Jurkat, Clone E6-1 (cell line): ENCODE measurements at places on chromosomes 3 and 15.

DNA sequence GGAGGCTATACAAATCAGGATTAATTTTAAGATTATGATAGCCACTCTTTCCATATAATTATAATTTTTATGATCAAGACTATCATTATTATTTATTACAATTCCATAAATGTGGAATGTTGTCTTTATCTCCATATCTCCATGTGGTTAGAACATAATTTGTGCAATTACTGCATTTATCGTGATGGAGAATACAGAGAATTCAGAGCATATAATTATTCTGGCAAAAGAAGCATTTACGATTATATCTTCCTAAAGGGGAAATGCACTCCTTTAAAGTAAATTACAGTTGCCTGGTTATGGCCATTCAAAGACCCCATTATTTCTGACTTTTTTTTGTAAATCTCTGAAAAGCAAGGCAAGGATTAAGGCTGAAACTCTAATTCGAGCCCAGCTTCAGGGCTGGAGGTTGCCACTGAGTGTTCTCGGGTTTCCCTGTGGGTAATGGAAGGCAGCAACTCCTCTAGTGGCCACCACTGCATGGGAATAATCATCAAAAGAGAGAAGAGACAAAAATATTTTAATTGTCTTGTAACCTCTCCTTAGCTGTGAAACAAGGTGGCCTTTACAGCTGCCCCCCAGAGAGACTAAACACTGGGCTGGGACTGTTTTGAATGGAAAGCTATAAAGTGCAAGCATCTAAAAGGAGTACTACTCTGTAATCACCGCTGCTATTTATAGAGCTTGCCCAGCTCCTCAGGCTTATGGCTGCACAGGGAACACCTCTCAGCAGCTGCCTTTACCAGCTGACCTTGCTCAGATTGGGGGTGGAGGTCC is 59.8 kb upstream of the PRTG start:
- DNase-seq: no peak

GRCh38 chr15:68408971-68409370 is 23.0 kb downstream of the ITGA11 start:
- no peak for DNase-seq

DNA sequence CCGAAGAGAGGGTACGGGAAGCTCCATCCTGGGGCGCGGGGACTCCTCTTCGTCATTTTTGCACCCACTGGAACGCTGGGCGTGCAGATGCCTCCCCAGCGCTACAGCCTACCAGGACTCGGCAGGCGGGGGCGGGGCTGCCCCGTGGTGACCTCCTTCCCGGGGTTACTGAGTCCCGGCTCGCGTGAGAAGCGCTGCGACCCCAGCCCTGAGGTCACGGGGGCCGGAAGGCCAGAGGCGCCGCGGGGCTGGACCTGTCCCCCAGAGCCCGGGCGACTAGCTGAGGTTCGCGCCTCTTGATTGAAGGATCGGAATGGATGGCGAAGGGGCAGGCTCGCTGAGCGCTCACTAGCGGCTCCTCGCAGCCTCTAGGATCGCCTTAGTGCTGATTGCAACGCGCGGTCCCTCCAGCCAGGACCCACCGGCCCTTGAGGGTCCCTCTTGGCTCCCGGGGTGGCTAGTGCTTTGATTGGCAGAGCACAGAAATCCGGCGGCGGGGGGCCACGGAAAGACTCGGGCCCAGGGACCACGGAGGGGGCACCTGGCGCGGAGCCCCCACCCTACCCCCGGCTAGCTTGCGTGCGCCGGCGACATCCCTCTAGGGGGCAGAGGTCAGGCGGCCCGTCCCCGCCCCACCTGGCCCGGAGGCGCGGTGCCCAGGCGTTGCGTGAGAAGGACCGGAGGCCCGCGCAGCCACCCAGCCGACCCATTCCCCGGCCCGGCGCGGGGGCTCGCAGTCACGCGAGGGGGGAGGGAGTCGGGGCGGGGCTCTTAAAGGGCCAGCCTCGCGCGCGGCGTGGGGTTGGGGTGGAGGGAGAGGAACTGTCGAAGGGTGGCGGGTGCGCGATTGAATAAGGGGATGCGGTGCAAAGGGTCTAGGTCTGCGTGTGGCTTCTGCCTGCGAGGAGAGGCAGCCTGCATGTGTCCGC is 781 bp upstream of the CYP1A1 start:
- DNase-seq: no peak

GRCh38 chr3:120469882-120470301 is 19.1 kb upstream of the FSTL1 start:
- no peak for DNase-seq

- DNase-seq: no peak
Measured at GRCh38 chr15:52284164-52284563, 11.4 kb downstream of the MYO5C start.

GRCh38 chr15:66822114-66822513 is 120.1 kb downstream of the SMAD6 start:
- no peak for DNase-seq

DNA sequence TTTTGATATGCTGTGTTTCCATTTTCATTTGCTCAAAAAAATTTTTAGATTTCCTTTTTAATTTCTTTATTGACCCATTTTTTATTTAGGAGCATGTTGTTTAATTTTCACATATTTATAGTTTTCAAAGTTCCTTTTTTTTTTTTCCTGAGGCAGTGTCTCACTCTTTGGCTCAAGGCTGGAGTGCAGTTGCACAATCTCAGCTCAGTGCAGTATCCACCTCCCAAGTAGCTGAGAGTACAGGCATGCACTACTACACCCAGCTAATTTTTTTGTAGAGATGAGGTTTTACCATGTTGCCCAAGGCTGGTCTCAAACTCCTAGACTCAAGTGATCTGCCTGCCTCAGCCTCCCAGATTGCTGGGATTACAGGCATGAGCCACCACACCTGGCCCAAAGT is 36.2 kb downstream of the PFN2 start:
- no peak for DNase-seq

DNA sequence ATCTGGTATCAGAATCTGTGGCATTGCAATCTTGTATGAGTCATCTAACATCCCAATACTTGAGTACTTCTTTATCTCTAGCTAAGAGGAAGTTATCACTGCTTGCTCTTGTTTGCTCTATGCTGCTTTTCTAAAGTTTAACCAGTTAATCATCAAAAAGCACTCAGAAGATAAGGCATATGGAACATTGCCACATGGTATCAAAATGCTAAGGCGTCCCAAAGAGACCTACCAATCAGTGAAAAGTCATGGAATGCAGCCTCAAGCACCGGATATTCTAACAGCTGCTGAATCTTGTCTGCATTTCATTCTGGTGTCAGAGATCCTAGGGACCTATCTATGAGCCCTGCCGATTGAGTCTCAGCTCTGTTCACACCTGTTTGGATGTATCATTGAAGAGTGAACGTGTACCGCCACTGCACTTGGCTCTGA is 192.8 kb downstream of the ARPP21 start:
- DNase-seq: no peak

DNA sequence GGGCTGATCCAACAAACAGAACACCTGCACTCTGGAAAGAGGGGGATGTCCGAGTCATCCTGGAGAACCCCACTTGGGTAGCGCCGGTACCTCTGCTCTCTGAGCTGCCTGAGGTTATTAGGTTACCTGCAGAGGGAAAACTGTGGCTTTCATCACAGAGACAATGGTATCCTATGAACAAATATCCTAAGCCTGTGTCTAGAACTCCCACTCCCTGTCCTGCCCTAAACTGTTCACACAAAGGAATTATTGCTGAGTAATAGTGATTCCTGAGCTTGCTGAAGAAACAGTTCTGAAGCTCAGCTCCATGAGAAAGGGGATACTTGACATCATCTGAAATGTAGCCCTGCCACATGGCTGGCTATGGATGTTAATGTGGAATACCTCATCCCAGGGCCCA is 31.9 kb upstream of the WNT5A start:
- DNase-seq: no peak

- DNase-seq: peak; percentile 90
Measured at GRCh38 chr3:46440531-46441294, 24.0 kb downstream of the LTF start.

GRCh38 chr15:35929740-35930444 is 383.9 kb upstream of the DPH6 start:
- no peak for DNase-seq

DNA sequence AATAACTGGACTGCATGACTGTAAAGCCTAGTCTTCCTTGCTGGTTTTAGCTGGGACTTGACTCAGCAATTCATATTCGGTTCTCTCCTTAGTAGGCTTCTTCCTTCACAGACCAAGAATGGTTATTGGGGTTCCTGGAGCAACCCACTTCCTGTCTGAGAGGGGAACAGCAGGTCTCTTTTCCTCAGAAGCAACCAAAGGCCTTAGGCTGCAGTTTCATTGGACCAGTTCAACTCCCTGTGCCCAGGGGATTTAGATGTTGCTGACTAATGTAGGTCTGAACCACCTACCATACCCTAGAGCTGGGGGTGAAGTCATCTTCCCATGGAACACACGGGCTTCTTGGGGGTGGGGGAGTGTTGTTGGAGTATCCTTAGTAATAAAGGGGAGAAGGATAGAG is 84.0 kb upstream of the SKOR1 start:
- DNase-seq: no peak

GRCh38 chr3:111867889-111868426 is 8.9 kb downstream of the PHLDB2 start:
- DNase-seq: no peak

DNA sequence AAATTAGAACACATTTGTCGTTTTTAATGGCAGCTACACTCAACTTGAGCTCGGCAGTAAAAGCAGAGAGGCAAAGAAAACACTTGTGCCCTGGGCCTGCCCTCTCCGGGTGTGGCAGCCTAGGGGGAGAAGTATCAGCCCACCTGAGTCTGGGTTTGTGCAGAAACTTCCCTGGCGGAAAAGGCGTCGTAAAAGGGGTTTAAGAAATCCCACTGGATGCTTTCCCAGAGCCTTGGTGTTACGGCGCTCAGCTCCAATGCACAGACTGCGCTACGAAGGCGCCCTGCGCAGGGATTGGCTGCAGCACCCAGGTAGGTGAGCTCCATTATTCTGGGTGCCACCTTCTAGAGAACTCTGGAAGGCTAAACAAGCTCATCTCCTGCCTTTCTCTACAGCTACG is 461.5 kb upstream of the NR2F2 start:
- no peak for DNase-seq

GRCh38 chr15:56040081-56041035 is 46.9 kb upstream of the NEDD4 start:
- DNase-seq: no peak

GRCh38 chr3:197181741-197182140 is 116.7 kb downstream of the DLG1 start:
- no peak for DNase-seq
